ENCODE measurements at places on chromosomes 1 and 21. TPM values are rescaled to one million over a fixed set of nuclear protein-coding genes. Genes with fewer than 3 reads are reported as not detected.

- DNase-seq = no peak
These were observed 91.7 kb downstream of the SLC45A1 start for GRCh38 chr1:8409606-8410005.

DNA sequence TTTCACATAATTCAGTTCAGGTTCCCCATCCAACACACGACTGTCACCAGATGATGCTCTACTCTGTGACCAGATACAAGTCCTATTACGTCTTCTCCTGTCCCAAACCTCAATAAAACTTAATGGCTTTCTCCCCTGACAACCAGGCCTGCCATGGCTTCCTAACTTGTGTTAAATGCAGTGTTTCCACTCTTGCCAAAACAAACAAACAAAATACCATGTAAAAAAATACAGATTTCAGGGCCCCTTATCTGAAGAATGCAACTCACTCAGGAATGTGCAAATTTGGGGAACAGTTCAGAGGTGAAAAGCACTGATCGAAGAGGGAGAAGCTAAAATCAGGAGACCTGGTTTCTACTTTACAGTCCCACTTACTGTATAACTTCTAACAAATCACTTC is 863 bp upstream of the NUF2 start:
- DNase-seq = no peak

DNA sequence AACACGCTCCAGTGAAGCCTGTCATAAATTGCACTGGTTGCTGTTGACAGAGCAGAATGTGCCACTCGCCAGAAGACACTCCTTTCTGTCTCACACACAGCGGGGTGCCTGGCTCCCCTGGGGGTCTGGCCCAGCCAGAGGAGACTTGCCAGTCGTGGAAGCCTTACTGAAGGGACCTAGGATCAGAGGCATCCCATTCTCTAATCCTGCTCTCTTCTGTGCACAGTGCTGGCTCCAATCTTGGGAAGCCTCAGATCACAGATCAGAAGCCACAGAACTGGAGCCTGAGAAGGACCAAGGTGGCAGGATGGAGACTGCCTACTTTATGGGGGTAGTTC is 1.4 kb downstream of the SLC9A1 start:
- no peak for DNase-seq

- DNase-seq = peak; percentile 48
These were observed 331.9 kb downstream of the NPHP4 start for GRCh38 chr1:5660141-5660935.

GRCh38 chr1:180234369-180235076 is 4.5 kb downstream of the LHX4 start:
- no peak for DNase-seq

GRCh38 chr1:202756391-202756790 is 46.1 kb upstream of the SYT2 start:
- no peak for DNase-seq

Gene SMCP
- total RNA-seq = not detected

Gene C1orf185
- total RNA-seq = not detected

Gene CFAP57
- total RNA-seq = 0.13 TPM
